ENCODE measurements at places on chromosomes 7 and 10.

DNA sequence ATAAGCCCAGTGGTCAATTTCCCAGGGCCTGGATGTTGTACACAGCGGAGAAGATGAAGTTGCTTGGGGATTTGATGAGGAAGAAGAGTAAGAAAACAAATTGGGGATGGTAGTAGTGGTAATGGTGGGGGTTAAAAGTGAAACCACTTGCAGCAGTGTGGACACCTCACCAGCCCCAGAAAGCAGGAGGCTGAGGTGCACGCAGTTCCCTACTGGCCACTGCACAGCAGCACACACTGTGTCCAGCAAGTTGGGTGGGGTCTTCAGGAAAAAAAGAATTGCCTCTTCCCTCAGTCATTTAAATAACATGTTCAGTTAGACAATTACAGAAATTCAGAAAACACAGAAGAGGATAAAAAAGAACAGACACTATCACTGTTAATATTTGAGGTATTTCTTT, 96.6 kb downstream of the TAX1BP1 start:
- no peak for DNase-seq

DNA sequence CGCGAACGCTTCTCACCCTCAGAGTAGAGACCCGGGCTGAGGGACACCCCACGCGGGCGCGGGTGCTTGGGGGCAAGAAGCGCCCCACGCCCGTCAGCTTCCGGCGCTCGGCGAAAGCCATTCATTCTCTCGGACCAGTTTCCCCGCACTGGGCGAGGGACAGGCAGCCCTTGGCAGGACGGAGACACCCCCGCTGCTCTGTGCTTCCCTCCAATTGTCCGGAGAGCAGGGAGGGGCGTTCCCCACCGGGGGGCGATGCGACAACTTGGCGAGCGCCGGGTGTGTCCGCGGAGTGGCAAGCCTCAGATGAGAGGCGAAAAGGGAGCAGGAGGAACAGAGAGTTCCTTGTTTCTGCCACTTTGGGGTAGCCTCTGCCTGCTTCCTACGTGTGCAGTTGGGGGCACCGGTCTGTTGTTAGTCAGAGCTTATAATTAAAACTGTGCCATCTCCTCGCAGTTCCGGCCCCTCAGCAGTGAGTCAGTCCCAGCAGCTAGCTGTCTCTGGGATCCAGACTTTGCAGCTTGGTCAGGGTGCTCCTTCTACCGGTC, 1.7 kb downstream of the GPR158 start:
- DNase-seq: peak; percentile 15

GRCh38 chr10:21364196-21365114, 161.0 kb downstream of the SKIDA1 start:
- DNase-seq: no peak

GRCh38 chr10:69957886-69958555, 94.6 kb upstream of the MACROH2A2 start:
- peak; percentile 51 for DNase-seq

DNA sequence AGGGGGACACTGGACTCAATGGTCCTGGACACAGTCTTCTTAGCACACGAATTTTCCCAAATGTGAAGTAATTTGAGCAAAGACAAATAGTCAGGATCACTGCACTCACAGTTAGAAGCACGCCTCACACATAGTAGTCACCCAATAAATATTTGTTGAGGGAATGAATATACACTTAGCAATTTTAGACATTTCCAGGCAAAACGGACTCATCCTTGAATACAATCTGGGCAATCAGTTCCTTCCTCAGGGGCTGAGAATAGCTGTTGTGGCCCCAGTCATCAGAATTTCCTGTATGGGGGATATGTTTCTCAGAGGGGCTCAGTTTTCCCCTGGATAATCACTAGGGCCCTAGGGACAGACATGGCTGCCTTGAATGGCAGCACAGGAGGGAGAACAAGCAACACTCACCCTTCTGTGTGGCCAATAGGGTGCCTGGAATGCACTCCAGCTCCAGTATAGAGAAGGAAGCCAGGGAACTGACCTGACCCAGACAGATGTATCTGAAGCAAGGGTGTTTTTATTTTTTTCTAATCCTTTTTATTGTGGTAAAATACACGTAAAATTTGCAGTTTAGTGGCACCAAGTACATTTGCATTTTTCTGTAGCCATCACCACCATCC, 282.7 kb upstream of the ZNF32 start:
- no peak for DNase-seq

- no peak for DNase-seq
These were observed 102.1 kb downstream of the VPS41 start for GRCh38 chr7:38806912-38807311.

DNA sequence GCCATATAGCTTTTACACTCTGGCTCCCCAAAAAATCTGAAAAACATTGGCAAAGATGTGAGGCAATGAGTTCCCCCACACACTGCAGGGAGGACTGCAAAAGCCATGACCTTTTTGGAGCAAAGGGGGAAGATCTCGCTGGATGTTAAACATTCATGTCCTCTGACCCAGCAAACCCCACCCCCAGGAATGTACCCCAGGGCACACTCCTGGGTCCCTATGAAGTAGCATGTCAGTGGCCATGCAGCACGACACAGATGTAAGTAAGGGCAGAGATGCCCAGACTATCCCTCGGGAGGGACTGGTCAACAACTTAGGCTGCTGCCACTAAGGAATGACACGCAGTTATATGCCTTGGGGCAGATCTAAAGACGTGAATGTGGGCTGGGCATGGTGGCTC, 100.6 kb downstream of the DLG5 start:
- no peak for DNase-seq

- DNase-seq: no peak
These were observed 80.2 kb downstream of the FAM241B start for GRCh38 chr10:69710008-69710888.

DNA sequence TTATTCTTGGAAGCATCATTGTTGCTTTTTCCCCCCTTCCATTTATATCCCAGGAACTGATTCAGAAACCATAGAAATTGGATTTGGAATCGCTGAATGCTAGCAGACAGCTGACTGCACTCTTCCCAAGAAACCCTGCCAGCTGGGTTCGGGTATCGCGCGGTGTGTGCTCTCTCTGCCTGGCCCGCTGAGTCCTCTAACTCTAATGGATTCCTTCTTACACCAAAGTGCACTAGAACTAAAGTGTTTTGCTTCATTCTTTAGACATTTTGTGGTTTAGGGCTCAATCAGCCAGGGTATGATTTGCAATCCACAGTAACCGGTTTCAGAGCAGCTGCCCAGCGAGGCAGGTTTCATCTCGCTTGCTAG, 92.2 kb downstream of the EGFR start:
- no peak for DNase-seq

DNA sequence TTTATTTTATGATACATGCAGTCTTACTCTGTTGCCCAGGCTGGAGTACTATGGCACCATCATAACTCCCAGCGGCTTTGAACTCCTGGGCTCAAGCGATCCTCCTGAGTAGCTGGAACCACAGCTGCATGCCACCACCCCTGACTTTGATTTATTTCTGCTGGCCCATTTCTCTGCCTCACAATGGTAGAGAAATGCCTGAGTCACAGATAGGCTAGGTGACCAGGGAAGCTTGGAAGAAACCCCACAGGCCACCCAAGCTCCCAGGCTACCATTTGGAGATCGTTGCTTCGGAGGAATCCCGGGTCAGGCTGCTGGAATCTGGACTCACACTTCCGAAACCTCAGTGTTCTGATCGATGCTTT, 17.4 kb upstream of the BAIAP2L1 start:
- no peak for DNase-seq

DNA sequence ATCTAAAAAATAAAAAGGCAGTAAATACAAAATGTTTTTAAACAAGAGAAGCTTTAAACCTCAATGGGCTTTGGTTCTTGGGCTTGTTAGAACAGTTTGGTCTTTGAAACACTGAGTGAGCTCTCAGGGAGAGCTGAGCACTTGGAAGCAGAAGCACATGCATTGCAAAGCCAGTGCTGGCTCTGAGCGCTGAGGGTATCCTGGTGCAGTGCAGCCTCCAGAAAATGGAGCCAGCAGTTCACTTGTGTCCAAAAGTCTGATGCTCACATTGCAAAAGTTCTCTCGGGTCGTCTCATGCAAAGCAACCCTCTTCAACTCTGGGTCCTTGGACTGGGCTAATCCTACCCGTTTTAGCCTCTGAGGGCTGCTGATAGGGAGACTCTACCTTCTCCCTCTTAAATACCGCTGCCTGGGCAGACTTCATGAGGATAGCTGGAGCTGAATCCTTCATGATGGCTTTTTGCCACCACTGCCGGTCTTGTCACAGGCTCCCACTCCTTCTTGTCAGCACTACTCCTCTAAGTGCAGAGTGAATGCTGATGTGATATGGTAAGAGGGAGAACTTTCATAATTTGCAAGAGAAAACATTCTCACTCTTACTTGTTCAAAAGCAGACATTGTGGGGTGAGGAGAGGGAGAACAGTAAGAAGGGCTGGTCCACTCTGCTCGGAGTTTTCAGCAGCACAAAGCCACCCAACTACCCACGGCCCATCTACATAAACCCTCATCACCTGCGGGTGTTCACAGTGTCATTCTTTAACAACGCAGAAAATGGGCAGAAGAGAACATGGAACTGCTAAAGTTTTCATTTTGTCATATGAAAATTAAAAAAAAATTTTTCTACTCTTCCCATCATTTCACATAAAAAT, 42.2 kb upstream of the BMPER start:
- no peak for DNase-seq

Measured in WERI-Rb-1 (cell line).